ENCODE measurements at places on chromosomes 12 and 14.

DNA sequence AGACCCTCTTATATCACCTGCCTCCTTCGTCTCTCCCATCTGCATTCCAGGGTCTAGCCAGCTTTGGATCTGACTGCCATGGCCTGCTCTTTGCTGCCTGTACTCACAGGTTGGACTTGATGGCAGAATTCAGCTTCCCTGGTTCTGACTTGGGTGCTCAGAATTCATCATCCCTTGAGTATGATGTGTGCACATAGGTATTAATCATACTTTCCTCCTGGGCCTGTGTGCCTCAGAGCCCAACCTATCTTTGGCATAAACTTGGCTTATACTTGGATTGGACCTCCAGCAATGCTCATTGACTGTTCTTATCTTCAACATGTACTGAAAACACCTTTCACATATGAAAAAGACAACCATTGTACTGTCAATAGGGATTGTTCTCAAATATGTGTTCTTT, 70.7 kb upstream of the LMNTD1 start:
- no peak for DNase-seq

- DNase-seq: no peak
These were observed 21.3 kb downstream of the GCH1 start for GRCh38 chr14:54881235-54881760.

- DNase-seq: no peak
These were observed 44.5 kb downstream of the NUAK1 start for GRCh38 chr12:106094304-106094703.

DNA sequence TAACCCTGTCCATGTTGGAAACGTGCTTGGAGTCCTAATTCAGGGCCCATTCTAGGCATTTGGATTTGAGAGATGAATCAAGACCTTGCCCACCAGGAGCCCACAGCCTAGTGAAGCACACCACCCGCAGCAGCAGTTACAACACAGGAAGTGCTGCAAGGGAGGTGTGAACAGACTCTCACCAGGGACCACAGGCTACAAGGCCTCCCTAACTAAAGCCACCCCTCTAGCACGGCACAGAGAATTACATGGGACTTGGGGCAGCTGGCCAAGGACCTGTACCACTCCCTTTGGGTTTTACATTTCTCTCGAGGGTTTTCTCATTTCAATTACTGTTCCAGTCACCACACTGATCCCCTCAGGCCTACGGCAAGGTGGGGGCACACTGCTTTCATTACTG, 49.5 kb upstream of the FOXN3 start:
- no peak for DNase-seq

GRCh38 chr12:42447371-42447786, 121.4 kb downstream of the PPHLN1 start:
- DNase-seq: peak; percentile 87

All from dermis microvascular lymphatic vessel endothelial cell (primary cell).